ENCODE measurements at places on chromosomes 11 and 22.

DNA sequence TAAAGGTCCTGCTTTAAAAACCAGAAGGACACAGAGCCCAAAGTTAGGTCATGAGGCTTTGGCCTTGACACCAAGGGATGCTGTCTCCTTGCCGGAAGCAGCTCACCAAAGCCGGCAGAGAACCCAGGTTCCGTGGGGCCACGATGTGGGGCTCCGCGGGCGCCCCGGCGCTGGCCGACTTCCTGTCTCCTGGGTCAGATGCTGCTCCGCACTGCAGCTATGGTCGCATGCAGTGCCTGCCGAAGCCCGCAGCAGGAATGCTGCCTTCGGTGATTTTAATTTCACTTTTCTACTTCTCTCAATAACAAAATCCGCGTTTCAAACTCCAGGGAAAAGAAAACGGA lies 454 bp upstream of the OTUB1 start:
- DNase-seq = no peak

- no peak for DNase-seq
These were observed 11.5 kb downstream of the CD44 start for GRCh38 chr11:35150454-35150853.

- DNase-seq = no peak
These were observed 2.6 kb downstream of the PDE3B start for GRCh38 chr11:14645985-14646900.

DNA sequence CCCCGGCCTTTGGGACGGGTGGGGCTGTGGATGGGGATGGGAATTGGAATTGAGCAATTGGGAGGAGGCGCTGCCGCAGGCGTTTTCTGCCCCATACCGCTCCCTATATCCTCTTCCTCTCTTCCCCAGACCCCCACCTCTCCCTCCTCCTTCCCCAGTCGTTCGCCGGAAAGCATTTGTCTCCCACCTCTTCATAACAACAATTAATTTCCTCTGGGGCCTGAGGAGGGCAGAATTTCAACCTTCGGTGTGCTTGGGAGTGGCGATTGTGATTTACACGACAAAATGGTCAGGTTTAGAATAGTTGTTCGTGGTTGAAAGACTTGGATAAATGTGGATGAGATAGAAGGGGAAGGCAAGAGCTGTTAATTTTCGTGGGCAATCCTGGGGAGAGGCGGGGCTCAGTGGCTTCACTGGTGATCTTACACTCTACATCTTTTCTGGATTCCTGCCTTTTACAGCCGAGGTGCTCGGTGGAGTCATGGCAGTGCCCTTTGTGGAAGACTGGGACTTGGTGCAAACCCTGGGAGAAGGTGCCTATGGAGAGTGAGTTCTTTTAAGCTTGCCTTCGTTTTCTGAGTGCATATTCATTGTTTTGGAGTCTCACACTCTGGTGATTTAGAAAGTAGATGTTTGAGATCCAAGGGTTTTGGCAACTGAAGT lies 1.5 kb downstream of the CHEK1 start:
- peak; percentile 86 for DNase-seq

GRCh38 chr11:20351136-20351535 lies 12.4 kb upstream of the HTATIP2 start:
- no peak for DNase-seq

- no peak for DNase-seq
These were observed 274.7 kb downstream of the CASP12 start for GRCh38 chr11:104623518-104623917.

DNA sequence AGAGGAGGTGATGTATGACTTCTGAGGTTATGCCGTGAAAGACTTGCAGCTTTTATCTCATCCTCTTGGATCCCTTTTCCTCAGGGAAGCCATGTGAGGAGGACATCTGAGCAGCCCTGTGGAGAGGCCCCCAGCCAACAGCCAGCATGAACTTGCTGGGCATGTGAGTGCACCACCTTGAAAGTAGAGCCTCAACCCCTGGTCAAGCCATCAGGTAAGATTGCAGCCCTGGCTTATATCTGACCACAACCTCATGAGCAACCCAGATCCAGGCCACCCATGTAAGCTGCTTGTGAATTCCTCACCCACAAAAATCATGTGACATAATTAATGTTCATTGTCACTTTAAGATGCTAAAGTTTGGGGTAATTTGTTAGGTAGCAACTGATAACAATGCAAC lies 121.0 kb downstream of the MIAT start:
- DNase-seq = no peak

DNA sequence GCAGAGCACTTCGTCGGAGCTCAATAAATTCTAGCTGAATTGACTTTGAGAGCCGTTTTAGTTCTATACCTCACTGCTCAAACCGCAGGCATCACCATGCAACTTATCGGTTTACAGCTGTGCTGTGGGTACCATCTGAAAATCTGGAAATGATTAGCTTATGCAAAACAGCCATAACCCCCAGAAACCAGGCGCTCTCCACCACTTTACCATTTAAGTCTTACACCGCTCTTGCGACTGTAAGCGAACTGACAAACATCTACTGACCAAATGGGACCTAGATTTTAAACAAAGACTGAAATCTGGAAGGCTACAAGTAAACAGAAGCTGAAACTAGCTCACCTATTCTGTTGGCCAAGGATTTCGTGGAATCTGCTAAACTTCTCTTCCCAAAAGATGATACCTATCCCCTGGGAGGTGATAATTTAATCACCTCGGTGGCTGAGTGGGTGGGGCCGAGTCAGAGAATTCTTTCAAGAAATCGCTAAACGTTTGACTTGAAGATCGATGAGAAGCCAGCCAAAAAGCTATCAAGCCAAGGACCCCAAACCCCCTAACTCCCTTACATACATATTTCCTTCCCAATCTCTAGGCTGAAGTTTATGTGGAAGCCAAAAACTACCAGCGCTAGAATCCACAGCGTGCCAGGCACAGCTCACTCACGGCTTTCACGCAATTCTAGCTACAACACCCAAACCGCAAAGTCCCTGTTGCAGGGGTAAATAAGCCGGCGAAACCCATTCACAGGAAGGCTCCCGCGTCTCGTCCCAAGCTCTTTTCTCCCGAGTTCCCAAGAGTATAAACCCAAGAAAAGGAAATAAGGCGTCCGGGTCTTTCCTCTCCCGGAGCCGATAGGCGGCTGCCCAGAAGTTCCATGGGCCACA lies 644 bp downstream of the SPTY2D1 start:
- no peak for DNase-seq

DNA sequence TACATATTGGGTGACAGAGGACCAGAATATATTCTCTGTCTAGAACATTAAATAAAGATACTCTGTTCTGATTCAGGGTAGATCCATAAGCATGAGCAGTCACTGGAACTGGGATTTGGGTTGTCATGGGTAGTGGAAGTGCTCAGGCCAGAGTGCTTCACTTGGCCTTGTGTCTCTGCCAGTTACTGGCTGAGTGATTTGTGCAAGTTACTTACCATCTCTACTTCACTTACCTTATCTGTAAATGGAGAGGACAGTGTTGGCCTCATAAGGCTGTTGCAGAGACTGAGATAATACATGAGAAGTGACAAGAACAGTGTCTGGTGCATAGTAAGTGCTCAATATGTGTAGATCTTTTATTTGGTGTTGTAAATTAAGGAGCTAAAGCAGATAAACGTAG lies 17.6 kb downstream of the ATXN10 start:
- DNase-seq = no peak

GRCh38 chr11:2137202-2138067 lies 1.8 kb downstream of the IGF2 start:
- DNase-seq = peak; percentile 17

GRCh38 chr11:129639300-129639699 lies 176.3 kb upstream of the TMEM45B start:
- DNase-seq = no peak

DNA sequence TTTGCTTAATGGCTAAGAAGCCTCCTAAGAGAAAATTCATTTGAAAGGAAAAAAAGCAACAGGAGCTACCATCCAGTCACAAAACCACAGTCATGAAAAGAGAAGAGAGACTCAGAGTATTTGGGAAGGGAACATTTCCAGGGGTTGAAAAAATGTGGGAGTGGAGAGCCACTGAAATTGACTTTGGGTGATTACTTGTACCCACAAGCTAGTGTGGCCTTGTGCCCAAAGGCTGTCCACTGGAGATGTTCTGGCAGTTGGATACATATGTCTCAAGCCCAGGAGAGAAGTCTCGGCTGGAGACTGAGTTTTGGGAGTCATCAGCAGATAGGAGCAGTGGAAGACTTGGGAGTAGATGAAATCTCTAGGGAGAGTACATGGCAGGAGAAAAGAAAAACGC lies 3.2 kb upstream of the APOA5 start:
- no peak for DNase-seq

GRCh38 chr22:34108168-34108567 lies 187.9 kb upstream of the LARGE1 start:
- no peak for DNase-seq
